ENCODE measurements at places on chromosomes 12 and 14.

DNA sequence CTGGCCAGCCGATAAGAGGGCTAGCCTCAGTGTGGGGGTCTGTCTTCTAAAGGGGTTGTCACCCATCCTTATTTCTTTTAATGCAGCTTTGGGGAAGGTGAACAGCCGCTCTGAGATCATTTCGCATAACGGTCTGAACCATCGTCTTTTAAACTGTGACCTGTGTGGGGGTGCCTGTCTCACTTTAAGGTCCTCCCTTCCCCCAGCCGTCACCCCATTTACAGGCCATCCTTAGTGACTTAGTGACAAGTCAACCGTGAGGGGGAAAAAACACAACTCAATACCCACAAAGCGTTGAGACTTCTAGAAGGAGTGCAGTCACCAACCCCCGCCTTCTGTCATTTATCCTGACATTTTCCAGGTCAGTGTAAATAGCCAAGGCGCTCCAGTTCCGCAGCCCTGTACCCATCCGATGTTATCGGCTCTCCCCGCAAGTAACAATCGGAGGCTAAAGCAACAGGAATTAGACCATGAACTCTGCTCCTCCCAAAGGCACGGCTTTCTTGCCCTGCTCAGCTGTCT, 505 bp upstream of the DENND5B start:
- no peak for DNase-seq

- DNase-seq, result no peak
These were observed 192.9 kb downstream of the C12orf75 start for GRCh38 chr12:105523164-105524057.

GRCh38 chr12:92486443-92487137, 216.2 kb upstream of the PLEKHG7 start:
- no peak for DNase-seq

- no peak for DNase-seq
These were observed 861.3 kb upstream of the MGAT4C start for GRCh38 chr12:87117526-87117925.

GRCh38 chr12:117527479-117527855, 166.0 kb upstream of the NOS1 start:
- DNase-seq, result no peak

- no peak for DNase-seq
These were observed 4.0 kb downstream of the LTB4R start for GRCh38 chr14:24315243-24315806.

Measured in activated CD4-positive, alpha-beta T cell treated with anti-CD3 and anti-CD28 coated beads, Interleukin-2, amount 50 U/mL, for 4 hours (primary cell).